Dorsolateral prefrontal cortex (tissue), 122 donors: ENCODE measurements at places on chromosomes 7 and 10.

DNA sequence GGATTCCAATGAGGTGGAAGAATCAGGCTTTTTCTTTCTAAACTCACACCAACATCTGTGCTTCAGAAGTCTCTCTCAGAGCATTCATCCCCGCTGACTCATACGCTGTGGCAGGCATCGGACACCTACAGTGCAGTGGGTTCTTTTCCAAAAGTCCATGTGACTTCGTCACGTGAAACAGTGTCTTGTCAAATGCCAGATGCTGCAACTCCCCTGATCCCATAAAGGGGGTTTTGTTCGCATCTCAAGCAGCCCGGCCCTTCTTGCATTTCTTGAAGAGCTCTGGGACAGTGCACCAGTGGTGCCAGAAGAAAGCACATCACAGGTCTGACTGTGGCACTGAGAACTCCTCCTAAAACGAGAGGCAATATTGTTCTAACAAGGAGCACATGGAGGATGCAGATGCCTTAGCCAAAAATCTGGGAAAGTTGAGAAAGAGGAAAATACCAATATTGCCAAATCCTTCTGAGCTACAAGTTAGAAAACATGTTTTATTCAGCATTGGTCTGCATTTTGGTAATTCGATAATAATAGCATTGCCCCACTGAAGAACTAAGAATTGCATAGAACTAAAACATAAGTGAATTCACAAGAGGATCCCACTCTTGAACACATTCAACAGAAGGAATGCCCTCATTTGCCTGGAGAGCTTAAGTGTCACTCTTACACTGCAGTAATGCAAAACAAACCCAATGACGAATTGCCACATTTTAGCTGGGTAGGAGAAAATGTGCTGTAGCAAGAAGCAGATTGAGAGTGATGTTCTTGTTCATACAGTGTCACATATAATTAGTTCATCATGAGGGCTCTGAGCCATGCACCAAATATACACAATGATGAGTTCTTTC lies 204.4 kb downstream of the CXCL12 start:
- peak; percentile 56 for DNase-seq

DNA sequence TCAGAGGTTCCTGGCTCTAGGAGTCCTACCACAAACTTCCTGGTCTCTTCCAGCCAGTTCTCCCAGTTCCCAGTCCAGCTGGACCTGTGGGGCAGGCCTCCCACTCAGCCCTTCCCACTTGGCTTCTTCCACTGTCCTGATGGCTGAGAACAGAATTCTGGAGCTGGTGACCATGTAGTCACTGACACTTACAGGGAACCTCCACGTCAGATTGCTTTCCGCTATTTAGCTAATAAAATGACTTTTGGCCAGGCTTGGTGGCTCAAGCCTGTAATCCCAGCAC lies 63.5 kb upstream of the ZRANB1 start:
- DNase-seq: no peak

- DNase-seq: no peak
These were observed 11.8 kb downstream of the MACROH2A2 start for GRCh38 chr10:70064486-70064885.

DNA sequence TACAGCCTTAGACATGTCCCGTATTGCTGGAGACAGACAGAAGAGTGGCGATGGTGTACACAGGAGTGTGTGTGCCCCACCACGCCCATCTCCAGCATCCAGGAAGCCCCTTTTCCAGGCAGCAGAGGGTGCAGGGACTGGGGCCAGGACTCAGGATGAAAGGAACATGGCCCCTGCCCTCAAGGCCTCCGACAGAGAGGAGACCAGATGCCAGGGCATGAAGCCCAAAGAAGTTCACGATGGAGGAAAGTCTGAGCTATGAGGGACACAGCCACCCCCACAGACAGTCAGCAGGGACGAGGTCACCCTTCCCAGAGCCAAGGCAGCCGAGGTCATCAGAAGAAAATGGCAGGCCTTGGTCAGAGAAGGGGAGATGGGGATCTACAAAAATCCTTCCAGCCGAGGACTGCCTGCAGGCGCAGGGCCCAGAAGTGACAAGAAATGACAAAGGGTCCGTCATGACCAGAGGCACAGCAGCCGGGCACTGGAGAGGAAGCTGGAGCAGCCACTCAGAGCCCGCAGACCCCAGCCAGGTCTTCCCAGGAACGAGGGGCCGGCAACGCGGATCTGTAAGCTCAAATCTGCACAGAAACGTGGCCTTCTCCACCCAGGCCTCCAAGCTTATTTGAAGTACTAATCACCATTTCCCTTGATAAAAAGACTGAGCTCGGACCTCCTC lies 78.7 kb upstream of the PPP2R2D start:
- peak; percentile 10 for DNase-seq

DNA sequence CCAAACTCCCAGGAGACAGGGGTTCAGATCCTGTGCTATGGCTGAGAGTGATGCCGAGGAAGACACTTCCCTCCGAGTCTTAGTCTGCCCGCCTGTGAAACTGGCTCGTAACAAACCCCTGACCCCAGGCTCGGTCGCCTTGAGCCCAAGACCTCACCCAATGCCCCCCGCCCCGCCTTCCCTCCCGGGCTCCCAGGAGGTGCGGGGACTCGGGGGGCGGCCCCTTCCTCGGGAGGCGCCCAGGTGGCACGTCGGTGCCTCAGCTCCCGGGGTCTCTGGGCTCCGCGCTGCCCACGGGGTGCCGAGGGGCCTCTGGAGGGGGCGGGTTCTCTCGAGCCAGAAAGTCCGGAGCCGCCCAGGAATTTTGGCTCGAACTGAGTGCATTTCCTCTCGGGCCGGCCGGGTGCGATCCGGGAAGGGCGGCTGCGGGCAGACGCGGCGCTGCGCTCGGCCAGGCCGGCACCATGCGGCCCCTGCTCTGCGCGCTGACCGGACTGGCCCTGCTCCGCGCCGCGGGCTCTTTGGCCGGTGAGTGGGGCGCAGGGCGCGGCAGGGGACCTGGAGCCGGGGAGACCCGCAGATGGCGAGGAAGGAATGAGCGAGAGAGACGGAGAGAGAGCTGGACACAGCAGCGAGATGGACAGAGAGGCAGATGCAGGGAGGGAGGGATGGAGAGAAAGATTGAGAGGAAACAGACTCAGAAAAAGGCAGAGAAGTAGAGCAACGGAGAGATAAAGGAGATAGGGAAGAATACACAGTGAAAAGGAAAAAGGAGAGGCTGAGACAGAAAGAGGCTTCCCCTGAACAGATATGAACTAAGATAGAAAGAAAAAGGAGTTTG lies at the start of gene PLAC9:
TSS of gene PLAC9 (plus strand) at position 432 of the 841 bp plus-strand sequence. CDS start at position 465, 33 bp downstream.
- no peak for DNase-seq

GRCh38 chr10:26025523-26025922 lies 91.5 kb downstream of the MYO3A start:
- DNase-seq: no peak

- DNase-seq: no peak
These were observed 211.1 kb upstream of the TCF7L2 start for GRCh38 chr10:112738606-112739591.

DNA sequence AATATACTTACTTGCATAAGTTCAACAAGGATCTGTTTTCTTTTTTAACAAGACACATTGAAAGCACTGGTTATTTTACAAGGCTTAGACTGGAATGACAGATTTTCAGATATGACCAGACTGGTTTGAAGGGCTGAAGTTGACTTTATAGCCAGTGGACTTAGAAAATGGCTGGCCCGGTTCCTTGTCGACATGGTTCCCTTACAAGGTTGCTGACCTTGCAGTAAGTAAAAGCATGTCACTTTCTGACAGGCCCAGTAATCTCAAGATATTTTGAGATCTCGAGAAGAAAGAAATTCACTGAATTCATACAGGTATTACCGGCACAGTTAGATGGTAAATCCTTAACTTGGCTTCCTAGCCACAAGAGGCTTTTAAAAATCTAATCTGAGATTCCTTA lies 136.5 kb downstream of the COBL start:
- DNase-seq: no peak

DNA sequence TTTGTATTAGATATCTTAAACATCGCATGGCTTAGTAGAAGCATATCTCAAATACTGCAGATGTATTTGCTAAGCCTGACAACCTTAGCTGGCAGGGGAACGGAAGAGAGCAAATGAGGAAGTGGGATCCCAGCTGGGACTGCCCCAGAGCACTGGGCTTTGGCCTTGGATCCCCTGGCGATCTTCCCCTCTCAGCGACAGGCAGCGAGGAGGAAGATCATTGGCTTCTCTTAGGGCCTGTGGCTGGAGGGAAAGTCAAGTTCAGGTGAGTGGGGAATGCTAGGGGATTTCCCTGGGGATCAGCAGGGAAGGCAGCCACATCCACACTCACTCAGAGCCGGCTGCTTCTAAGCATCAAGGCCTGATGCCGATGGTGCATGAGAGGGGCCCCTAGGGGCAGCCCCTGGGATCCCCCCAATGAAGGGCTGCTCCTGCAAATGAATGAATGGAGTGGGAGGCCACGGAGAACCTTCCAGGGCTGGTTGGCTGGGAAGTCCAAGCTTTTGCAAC lies 42.0 kb downstream of the LYZL2 start:
- no peak for DNase-seq

GRCh38 chr7:136230210-136230609 lies 253.1 kb upstream of the MTPN start:
- DNase-seq: no peak

- DNase-seq: no peak
These were observed 3.9 kb downstream of the BBIP1 start for GRCh38 chr10:110915035-110915434.

DNA sequence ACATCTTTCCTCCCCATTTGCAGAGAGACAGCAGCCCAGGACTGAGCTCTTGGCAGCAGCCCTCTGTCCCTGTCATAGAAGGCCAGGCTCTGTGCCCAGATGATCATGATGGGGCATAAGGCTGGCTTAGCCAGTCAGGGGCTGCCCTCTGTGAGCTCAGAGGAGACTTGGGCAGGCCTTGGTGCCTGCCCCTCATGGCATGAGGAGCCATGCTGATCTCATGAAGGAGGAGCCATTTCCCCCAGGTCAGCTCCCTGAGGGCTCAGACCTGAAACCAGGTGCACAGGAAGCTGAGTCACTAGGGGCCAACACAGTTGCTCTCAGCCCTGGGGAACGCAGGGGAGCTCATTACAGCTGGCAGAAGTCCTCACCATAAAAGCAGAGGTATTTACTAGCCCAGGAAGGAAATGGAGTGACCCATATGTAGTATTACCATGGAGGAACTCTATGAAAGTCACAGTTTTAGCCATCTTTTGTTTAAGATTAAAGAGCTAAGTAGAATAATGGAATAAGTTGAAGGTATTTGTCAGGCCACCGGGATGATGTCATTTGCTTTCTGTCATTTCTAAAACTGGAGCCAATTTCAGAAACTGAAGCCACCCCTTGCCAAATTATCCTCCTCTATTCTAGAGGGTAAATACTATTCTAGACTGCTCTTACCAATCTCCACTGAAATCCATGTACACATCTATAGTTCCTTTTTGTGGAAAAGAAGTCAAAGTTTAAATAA lies 362.4 kb upstream of the ZNF32 start:
- DNase-seq: no peak
